ENCODE measurements at places on chromosomes 7 and 10.

DNA sequence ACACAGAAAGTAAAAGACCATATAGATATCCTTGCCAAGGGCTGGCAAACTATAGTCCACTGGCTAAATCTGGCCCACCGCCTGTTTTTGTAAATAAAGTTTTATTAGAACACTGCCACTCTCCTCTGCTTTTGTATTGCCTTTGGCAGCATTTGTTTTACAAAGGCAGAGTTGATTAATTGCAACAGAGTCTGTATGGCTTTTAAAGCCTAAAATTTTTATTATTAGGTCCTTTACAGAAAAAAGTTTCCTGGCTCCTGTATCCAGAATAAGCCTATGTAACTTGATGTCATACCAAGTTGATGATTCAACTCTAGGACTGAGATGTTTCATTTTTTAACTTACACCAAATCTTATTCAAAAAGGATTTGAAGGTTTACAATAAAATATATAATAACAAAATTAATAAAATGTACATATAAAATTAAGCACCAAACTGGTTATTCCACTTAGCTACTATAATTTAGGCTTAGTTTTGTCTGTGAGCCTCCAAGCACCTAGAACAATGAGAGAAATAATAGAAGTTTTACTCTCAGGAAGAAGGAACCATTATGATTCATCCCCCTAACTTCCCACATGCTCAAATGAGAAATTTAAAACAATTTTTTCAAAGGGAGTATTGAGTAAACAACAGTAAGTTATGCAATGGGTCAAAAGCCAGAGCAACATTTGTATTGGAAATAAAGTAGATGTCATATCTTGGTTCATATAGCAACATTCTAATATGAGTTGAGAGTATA is 31.9 kb downstream of the CPED1 start:
- no peak for DNase-seq

DNA sequence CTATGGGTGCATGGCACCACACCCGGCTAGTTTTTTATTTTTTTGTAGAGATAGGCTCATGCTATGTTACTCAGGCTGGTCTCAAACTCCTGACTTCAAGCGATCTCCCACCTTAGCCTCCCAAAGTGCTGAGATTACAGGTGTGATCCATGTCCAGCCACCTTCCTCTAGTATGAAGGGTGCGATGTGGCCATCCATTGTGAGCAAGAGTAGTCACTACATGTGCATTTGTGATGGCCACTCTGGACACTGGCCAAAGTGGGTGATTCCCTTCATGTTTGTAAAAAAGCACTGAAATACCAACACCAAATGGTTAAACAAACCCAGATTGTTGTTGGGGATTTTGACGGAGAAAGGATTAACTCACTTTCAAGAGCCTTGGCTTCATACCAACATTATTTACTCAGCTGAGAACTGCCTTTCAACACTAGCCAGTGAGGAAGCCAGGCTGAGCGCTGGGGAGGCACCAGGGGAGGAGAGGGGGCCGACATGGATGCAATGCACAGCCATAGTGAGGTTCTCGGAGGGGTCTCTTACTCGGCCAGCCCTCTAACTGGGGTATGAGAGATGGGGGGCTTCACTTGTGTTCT is 198.1 kb upstream of the LYZL2 start:
- no peak for DNase-seq

- DNase-seq = no peak
Observed at GRCh38 chr7:118045629-118046028, 138.3 kb upstream of the LSM8 start.

DNA sequence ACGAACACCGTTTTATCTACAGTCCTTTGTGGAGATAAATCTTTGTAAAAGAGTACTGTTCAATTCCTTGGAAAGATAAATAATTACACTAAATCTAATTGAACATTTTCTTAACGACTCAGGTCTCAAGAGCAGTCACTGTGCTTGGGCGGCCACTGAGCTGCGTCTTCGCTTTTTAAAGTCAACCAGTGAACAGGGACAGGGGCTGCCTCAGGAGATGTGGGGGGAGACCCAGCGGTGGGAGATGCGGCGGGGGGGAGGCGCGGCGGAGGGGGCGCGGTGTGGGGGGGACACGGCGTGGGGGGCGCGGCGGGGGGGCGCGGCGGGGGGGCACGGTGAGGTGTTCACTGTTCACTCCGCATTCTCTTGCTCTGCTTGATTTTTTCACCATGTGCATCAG is 39.8 kb downstream of the CAMK2B start:
- DNase-seq = no peak

DNA sequence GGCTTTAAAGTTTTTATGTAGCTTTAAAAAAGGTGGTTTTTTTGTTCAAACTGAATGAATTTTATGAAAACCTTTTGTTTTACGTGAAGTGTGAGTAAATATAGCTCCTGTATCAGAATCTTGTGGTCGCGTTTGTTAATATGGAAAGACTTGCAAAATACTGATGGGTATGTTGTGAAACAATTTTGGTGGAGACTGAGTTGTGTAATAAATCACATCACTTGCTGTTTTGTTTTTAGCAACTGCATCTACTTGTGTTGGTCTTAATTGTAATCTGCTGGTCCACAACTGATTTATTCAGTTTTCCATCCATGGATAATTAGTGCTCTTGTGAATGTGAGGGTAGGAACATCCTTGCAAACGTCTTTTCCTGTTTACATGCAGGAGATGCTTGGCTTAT is 10.5 kb downstream of the PLXDC2 start:
- DNase-seq = no peak

- DNase-seq = no peak
Observed at GRCh38 chr10:72889391-72889831, 4.1 kb upstream of the OIT3 start.

GRCh38 chr10:176677-177076 is 41.4 kb downstream of the ZMYND11 start:
- no peak for DNase-seq

GRCh38 chr10:3780771-3781467 is 4.1 kb downstream of the KLF6 start:
- no peak for DNase-seq

DNA sequence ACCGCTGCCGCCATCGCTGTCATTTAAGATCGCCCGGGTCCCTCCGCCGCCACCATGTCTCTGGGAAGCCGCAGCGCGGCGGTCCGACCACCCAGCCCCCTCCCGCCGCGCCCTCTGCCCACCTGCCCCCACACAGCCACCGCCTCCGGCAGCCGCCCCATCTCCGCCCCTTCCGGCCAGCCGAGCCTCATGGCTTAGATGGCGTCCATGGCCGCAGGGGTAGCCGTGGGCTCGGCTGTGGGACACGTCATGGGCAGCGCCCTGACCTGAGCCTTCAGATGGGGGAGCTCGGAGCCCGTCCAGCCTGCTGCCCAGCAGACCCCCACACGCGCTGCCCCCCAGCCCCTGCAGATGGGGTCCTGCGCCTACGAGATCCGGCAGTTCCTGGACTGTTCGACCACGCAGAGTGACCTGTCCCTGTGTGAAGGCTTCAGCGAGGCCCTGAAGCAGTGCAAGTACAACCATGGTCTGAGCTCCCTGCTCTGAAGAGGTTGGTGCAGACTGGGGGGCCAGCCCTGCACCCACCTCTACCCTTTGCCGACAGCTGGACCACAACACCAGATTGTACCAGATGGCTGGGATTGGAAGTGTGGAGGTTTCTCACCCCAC is 38.0 kb upstream of the TARP start:
- DNase-seq = no peak

- DNase-seq = no peak
Observed at GRCh38 chr7:94041529-94041928, 37.4 kb upstream of the BET1 start.

GRCh38 chr7:155809947-155810769 is 2.1 kb downstream of the SHH start:
- no peak for DNase-seq

DNA sequence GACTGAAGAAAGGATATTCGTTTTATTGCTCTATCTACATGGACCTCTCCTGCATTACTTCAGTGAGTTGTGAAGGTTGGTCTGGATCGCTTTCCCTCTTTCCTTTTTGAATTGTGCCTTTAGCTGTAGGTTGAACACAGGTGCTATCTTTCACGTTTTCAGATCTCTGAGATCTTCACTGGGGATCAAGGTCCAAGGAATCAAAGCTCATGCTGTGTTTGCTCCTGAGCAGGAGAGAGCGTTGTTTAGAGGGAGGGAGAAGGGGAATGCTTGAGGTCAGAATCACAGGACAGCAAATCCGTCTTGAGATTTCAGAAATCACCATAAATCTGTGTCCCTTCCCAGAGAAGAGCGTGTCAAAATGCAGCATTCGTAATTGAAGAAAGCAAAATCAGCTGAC is 105.0 kb downstream of the INSYN2A start:
- DNase-seq = no peak

DNA sequence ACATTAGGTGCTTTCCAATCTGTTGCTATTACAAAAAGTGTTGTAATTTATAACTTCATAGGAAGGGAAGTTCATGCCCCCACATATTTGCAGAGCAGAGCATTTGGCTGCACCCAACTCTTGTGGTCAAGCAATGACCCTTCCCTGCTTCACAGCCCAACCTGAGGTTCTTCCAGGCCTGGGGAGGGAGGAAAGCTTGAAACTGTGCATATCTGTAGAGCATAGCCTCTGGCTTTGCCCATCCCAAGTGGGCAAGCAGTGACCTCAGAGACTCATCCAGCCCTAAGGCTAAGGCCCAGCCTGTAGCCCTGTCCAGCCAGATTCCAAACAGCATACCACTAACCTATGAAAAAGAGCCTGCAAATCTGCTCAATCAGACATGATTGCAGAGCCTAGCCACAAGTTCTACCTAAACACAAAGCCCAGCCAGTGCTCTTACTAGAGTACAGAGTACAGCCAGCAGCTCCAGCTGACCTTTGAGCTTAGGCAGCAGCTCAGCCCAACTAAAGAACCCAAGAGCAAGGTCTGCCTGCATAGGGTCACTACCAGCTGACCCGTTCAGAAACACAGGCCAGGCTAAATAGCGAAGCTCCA is 14.4 kb upstream of the GSTK1 start:
- DNase-seq = no peak

GRCh38 chr7:69966766-69967591 is 368.7 kb downstream of the AUTS2 start:
- no peak for DNase-seq

GRCh38 chr7:104388222-104388621 is 59.8 kb downstream of the LHFPL3 start:
- DNase-seq = no peak

DNA sequence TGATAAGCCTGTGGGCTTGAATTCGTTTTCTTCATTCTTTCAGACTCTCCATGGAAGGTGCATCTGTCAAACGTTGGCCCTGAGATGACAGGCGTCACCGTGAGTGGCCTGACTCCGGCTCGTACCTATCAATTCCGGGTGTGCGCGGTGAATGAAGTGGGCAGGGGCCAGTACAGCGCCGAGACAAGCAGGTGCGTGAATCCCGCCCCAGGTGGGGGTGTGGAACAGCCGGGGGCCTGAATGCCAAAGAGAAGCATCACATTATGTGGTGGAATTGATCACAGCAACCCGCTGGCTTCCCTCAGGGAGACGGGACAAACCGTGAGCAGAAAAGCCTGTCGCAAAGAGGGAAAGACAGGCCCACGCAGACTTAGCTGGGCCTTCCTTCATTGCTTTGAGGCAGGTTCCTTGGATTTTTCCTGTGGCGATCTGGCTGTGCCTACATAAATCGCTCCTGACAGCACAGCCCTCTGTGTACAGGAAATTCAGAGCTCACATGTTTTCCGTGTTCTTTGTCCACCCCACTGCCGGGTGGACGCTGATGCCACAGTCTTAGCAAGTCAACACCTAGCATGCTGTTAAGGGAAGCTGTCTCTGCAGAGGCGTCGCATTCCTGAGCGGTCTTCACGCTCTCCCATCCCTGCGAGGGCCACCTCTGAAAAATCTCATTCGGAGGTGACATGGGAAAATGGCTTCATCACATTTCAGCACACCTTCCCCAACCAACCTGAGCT is 671.0 kb upstream of the FOXK1 start:
- DNase-seq = no peak

- no peak for DNase-seq
Observed at GRCh38 chr10:22672319-22673090, 41.9 kb downstream of the PIP4K2A start.

DNA sequence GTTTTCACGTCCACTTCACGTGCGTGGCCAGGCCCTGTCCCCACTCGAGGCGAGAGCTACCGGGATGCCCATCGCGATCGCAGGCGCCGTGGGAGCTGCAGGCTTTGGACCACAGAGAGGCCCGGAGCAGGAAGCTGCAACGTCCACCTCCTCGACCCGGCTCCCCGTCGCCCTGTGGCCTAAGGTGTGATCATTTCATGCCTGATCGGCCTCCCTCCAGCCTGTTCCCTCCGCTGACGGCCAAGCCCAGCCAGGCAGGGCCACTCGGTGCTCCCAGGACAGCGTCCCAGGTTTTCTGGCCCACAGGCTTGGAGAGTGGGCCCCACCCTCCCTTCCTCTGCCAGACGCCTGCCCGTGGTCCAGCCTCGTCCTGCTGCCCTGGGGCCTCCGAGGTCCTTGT is 19.6 kb downstream of the KNDC1 start:
- no peak for DNase-seq

GRCh38 chr7:55365205-55365674 is at the start of gene LANCL2:
LANCL2 (plus strand) TSS chr7:55365337; CDS start chr7:55366026, 689 bp downstream.
- no peak for DNase-seq

DNA sequence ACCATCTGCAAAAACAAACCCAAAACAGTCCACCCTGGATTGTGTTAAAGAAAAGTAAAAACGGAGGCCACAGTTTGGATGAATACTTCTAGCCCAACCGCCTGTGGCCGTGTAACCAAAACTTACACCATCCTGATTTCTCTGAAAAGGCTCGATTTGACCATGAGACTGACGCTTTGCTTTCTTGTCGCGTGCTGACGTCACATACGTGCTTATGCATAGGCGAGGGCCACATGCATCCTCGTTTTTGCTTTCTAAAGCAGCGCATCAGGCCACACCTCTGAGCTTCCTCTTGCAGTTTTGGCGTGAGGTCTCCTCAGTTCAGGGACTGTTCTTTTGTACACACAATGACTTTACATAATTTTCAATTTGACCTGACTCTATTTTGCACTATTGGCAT is 526.6 kb downstream of the GLRX3 start:
- no peak for DNase-seq

GRCh38 chr10:78687626-78688025 is 381.1 kb upstream of the ZMIZ1 start:
- peak; percentile 26 for DNase-seq

DNA sequence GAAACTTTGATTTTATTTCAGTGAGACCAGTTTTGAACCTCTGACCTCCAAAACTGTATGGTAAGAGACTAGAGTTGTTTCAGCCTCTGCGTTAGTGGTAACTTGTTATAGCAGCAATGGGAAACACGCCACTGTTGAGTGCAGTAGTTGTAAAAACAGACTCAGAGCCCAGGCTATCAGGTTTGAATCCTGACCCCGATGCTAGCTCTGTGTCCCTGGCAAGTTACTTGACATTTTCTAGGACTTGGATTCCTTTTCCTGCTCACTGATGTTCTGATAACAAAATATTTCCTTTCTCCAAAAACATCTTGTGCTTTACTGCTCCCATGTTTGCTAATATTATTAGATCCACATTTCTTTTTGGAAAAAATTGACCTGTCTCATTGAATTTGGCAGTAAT is 131.0 kb downstream of the PLXDC2 start:
- DNase-seq = no peak
